ENCODE measurements at places on chromosomes 5 and 9.
A peak's percentile ranks its signal among the peaks of the same experiment; 100 is the strongest.

- peak; percentile 84 for DNase-seq
These were observed 45.3 kb downstream of the SLC22A5 start for GRCh38 chr5:132414634-132415378.

GRCh38 chr5:9632495-9632894 lies 2.3 kb upstream of the TAS2R1 start:
- DNase-seq = no peak

GRCh38 chr5:169703813-169704212 lies 66.7 kb downstream of the DOCK2 start:
- no peak for DNase-seq

DNA sequence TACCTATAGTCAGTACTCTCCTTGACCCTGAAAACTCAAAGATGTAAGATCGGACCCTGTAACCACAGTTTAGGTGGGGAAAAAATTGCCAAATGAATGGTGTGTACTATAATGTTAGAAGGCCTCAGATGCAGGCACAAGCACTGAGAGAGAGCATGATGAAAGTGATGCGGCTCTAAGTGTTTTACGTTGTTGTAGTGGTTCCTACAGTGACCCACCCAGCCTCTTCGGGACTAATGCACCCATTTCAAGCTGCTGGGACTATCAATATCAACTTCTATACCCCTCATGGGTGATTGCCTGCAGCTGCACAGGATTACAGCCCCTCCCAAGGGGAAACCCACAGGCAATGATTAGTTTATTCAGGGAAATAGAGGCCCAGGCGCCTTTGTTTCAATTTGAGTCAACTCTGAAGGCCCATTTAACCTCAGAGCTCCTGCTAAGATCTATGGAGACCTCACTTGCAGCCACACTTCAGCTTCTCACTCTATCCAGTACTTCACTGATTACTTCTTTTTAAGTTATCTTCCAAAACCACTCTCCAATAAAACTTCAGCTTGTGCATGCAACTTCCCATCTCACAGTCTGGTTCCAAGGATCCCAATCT lies 340.7 kb downstream of the NR2F1-AS1 start:
- no peak for DNase-seq

- DNase-seq = peak; percentile 29
These were observed 253.4 kb downstream of the ARHGAP26 start for GRCh38 chr5:143023411-143024096.

DNA sequence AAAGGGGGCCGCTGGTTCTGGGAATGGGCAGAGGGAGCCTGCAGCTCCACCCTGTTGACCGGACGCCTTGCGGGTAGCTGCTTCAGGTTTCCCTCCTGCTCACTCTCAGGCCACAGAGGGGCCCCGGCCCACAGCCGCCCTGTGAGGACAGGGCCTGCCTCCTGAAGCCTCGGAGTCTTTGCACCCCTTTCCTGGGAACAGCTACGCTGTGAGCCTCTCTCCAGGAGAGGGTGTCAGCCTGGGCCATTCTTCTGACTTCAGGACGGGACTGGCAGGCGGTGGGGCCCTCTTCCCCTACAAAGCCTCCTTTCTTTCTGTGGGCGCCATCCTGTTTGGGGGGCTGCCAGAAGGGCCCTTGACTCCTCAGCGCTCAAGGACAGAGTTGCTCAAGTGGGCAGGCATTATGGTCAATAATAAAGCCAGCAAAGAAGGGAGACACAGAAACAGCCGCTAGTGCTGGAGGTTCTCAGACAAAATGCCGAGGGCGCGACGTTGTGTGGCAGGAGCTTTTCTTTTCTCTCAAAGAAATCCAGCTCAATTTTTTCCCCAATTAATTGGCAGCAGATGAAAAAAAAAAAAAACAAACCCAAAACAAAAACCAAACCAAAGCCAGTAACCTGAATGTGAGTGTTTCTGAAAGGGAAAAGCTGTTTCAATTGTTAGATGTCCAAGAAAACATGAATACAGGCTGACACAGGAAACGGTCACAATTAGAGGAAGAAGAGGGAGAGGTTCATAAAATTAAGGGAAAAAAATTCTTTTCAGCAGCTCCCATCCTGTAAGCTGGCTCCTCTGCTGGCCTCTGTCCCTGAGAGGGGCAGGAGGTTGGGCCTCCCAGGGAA lies 12.8 kb upstream of the SLC25A51 start:
- peak; percentile 62 for DNase-seq

DNA sequence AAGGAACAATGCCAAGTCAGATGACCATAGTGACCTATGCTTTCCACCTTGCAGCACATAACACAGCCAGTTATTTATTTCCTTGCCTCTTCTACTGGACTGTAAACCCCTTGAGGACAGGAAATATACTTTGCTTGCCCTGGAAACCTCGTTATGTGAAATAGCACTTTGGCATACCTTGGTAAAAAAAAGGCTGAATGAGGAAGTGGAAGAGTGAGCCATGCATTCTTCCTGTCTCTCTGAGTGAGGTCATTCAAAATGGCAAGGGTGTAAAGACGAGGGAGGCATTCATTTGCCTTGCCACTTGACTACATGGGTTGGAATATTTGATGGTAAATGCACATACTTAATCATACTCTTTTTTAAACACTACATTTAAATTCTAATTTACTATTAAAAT lies 42.8 kb upstream of the SVEP1 start:
- DNase-seq = no peak

GRCh38 chr9:38301376-38302106 lies 91.0 kb upstream of the ALDH1B1 start:
- no peak for DNase-seq

DNA sequence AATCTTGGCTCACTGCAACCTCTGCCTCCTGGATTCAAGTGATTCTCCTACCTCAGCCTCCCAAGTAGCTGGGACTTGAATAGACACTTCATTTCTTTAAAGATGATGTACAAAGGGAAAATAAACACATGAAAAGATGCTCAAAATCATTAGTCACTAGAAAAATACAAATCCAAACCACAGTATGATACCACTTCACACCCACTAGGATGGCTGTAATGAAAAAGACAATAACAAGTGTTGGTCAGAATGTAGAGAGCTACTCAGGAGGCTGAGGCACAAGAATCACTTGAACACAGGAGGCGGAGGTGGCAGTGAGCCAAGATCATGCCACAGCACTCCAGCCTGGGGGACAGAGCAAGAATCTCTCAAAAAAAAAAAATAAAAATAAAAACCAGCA lies 13.0 kb downstream of the F2RL2 start:
- DNase-seq = no peak

GRCh38 chr9:95017062-95017461 lies 290.6 kb downstream of the AOPEP start:
- DNase-seq = no peak

- DNase-seq = peak; percentile 68
These were observed 143.8 kb upstream of the CCDC152 start for GRCh38 chr5:42612750-42613366.

DNA sequence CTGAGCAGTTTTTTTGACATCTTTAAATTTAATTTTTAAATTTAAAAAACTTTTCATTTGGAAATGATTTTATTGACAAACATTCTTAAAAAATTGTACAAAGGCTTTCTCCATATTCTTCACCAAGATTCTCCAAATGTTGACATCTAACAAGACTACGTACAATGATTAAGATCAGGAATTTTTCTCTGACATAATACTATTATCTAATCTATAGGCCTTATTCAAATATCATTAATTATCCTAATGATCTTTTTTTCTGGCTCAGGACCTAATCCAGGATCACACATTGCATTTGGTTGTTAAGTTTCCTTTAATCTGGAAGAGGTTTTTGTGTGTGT lies 106.1 kb upstream of the OSMR start:
- no peak for DNase-seq

DNA sequence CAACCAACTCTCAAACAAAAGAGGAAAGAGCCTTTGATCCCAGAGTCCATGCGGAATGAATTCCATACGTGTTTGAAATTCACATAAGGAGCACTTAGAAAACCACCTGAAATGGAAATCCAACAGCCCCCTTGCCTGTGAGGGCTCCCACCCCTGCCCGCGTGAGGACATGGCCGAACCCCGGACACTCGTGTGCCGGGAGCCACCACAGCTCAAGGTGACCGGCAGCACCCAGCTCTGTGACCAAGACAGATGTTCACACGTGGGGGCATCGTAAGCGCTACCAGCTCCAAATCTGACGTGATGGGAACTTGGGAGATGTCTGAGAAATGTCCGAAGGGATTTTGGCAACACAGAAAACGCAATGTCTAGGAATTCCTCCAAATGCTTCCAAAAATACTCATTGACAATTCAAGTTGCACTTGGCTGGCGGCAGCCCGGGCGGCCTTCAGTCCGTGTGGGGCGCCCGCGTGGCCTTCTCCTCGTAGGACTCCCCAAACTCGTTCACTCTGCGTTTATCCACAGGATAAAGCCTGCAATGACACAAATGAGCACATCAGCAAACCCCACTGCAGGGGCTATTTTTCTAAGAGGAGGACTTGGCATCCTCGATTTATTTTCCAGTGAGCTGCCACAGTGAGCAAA lies 23.2 kb upstream of the TERT start:
- no peak for DNase-seq

All from astrocyte of the hippocampus (primary cell).